NCI-H510A (cell line): ENCODE measurements at places on chromosomes 12 and 14.

DNA sequence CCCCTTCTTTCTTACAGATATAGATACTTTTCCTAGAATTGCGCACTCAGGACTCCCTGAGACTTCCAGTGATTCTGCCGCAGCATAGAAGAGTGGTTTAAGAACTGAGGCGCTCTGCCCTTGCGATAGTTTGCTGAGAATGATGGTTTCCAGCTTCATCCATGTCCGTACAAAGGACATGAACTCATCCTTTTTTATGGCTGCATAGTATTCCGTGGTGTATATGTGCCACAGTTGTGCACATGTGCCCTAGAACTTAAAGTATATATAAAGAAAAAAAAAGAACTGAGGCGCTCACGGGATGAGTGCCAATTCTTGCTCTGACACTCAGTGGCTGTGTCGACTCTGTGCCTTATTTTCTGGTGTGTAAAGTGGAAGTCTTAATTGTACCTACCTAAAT lies 1.4 kb upstream of the CPM start:
- no peak for DNase-seq

- peak; percentile 80 for DNase-seq
Observed at GRCh38 chr12:108634341-108634751, 652 bp upstream of the SELPLG start.

GRCh38 chr12:10719482-10719881 lies 3.6 kb downstream of the YBX3 start:
- no peak for DNase-seq

- no peak for DNase-seq
Observed at GRCh38 chr14:85873006-85873405, 343.1 kb downstream of the FLRT2 start.

DNA sequence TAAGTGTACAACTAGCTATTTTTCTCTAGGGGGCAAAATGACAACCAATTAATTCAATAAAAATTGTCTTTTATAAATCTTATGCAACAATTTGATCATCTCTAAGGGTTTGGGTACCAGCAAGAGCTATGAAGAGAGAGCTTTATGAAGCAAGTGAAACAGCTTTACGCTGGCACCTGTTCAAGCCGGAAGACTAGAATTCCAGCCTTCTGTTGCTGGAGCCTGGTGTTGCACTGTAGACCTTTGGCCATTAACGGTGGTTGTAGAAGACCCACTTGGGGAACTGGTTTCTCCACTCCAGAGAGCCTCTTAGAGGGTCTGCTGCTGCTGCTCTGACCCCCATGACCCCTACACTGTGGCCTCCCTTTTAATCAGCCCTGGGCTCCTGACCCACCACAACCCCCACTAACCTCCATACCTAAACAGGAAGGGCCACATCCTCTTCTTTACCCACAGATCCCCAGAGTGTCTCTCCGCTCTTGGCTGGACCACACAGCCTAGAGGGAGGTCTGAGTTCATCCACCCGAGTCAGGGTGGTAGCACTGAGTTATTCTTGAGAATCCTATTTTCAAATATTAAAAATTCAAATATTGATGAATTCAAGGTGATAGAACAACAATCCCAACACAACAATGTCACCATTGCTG lies 54.6 kb upstream of the STON2 start:
- no peak for DNase-seq
